Stimulated activated CD4-positive, alpha-beta T cell treated with anti-CD3 and anti-CD28 coated beads, Interleukin-12 subunit alpha, Interleukin-12 subunit beta, amount 100 ng/mL, for 4 hours (primary cell): ENCODE measurements at places on chromosomes 1 and 21.

DNA sequence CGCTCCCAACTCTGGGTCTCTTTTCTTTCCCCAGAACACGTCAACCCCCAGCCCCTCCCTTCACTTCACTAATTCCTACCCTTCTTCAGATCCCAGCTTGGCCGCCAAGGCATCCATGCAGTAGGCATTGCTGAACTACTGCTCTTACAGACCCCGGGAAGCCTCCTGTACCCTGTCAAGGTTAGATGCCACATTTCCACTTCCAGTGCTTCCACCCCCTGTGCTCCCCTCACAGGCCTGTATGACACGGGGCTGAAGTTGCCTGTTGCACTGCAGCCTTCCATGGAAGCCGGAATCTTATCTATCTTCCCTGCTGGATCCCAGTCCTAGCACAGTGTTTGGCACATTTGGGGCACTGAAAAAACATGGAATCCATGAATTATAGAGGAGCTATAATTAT lies 99.0 kb upstream of the SOD1 start:
- DNase-seq, result no peak

GRCh38 chr1:156259805-156260204 lies 11.9 kb upstream of the PAQR6 start:
- DNase-seq, result no peak

GRCh38 chr1:89994805-89995597 lies at the start of gene ZNF326:
Gene ZNF326, plus strand, starts transcription at chr1:89995110. Its CDS starts 148 bp downstream, at chr1:89995258.
- DNase-seq, result peak; percentile 94

DNA sequence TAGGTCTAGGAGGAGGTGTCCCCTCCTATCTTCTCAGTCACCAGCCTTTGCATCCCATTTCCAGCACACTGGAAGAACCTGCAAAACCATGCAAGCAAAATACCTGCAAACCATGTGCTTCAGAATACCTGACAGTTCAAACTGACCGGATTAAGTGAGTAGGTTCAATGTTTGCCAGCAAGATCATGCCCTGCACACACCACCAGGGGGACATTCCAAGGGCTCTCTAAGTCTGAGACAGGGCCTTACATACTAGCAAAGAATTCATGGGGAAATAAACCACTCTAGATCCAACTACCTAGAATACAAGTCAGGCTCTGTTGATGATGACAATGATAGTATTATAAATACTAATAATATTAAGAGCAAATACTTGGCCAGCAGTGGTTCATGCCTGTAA lies 27.6 kb downstream of the INPP5B start:
- no peak for DNase-seq

- no peak for DNase-seq
Observed at GRCh38 chr1:197126691-197127090, 19.8 kb downstream of the ASPM start.

- DNase-seq, result peak; percentile 61
Observed at GRCh38 chr1:22131875-22132486, 10.9 kb downstream of the WNT4 start.

GRCh38 chr1:229951856-229952534 lies 115.0 kb upstream of the GALNT2 start:
- no peak for DNase-seq

- no peak for DNase-seq
Observed at GRCh38 chr1:185315445-185316071, 1.5 kb downstream of the IVNS1ABP start.

DNA sequence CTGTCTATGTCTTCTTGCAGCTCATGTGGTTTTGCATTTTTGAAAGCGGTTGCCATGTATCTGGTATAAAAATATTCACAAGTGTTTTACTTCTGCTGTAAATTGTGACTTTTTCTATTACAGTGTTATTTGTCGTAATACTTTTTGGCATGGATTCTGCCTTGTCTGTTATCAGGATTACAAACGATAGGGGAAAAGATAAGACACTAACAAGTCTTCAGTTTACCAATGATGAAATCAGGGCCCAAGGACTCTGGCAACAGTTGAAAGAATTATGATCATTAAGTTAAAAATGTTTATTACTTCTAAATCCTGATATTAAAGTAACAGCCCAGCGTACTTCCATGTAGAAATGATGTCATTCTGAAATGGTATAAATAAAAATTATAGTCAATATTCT lies 298.8 kb downstream of the KIF26B start:
- no peak for DNase-seq

DNA sequence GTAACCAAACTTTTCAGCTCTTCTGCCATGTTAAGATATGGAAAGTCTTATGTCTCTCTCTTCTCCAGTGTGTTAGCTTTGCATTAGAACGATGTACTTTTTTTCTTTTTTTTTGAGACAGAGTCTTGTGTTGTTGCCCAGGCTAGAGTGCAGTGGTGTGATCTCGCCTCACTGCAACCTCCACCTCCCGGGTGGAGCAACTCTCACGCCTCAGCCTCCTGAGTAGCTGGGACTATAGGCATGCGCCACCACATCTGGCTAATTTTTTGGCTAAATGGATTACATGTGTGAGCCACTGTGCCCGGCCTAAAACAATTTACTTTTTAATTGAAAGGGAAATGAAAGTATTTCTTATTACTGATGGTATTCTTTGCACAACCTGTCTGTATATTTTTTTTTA lies 35.8 kb downstream of the SPEN start:
- DNase-seq, result no peak

- DNase-seq, result no peak
Observed at GRCh38 chr1:215889871-215890270, 322.8 kb downstream of the KCTD3 start.

- DNase-seq, result peak; percentile 2
Observed at GRCh38 chr1:225772323-225772768, 5.3 kb upstream of the SRP9 start.

DNA sequence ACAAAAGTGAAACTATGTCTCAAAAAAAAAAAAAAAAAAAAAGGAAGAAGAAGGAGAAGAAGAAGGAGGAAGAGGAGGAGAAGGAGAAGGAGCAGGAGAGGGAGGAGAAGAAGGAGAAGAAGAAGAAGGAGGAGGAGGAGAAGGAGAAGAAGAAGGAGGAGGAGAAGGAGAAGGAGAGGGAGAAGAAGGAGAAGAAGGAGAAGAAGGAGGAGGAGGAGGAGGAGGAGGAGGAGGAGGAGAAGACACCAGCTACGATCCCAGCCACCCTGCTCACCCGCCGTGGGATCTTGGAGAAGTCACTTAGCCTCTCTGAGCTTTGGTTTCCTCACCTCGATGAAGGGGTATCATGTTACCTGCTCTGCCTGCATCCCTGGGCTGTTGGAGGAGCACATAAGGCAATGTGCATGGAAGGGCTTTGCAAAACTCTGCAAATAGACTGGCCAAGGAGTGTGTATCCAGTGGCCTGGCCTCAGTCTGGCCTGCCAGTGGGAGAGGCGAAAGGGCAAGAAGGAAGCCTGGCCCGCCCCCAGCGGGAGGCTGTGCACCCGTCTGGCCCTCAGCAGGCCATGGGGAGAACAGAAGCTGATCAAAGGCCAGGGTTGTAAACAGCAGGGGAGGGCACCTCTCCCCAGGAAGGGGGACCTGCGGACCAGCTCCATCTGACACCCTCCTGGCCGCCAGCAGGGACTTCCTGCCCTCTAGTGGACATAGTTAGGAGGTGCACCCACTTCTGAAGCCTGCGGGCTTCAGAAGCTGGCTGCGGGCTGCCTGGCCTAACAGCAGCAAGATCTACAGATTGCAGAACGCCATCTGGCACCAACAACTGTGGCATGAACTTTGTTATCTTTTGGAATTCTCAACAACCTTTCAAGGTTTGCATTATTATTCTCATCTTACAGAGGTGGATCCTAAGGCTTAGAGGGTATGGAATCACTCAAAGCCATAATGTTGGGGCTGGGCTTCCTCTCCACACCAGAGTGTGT lies 19.2 kb upstream of the CDK18 start:
- DNase-seq, result peak; percentile 50

- no peak for DNase-seq
Observed at GRCh38 chr1:198970916-198971315, 332.1 kb downstream of the PTPRC start.

DNA sequence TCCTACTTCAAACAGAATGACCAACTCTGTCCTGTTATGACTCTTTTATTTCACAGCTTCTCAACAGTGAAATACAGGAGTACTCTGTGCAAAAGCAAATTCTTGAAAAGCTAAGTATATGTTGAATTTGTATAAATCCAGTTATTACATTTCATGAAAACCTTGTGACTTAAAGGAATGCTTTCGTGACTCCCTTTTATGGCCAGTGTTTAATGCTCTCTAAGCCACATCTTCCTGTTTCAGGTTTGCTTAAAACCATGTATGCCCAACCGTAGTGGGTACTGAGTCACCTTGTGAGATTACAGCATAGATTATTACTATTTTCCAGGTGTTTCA lies 40.2 kb upstream of the KIF1B start:
- no peak for DNase-seq

DNA sequence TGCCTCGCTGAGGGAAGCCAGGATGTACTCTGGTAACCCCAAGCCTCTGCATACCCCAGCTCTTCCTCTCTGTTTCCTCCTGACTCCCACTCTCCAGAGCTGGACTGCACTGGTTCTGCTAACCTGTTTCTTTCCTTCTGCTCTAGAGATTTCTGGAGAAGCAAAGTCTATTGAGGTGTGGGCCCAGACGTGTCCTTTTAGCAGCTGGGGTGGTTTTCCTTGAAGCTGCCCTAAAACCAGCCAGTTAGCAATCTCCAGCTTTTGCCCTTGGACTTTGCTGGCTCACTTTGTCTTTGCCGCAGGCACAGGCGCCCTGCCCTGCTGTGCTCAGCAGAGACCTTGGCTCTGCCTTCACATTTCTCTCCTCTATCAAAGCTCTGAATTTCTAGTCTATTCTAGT lies 171.8 kb upstream of the IVNS1ABP start:
- DNase-seq, result no peak

- DNase-seq, result no peak
Observed at GRCh38 chr1:157032303-157032702, 13.2 kb downstream of the ARHGEF11 start.

DNA sequence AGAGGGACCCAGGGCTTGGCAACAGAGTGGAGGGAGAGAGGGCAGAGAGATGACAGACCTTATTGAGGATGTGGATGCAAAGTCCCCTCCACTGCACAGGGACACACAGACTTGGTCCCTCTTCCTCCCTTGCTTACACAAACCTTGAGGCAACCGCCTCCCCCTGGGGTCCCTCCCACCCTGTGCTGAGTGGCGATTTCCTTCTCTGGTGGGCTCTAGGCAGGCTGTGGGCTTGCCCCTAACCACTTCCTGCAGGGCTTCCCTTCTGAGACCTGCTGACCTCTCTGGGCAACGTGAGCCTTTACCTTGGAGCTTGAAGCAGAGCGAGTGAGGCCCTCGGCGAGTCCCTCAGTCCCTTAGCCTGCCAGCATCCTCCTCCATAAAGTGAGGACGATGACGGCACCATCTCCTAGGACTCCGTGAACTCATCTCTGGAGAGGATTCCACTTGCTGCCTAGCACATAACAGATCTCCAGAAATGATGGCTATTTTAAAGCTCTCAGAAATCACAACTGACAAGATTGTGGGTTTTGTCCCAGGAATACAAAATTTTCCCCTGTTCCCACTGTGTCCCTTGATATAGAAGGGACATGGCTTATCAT lies 25.0 kb downstream of the KIAA1614 start:
- DNase-seq, result no peak

GRCh38 chr1:53834776-53835175 lies 3.3 kb downstream of the NDC1 start:
- no peak for DNase-seq

- DNase-seq, result no peak
Observed at GRCh38 chr21:21051109-21052055, 53.2 kb downstream of the NCAM2 start.
